Kidney tubule cell (primary cell): ENCODE measurements at places on chromosomes 1 and 21.

GRCh38 chr1:29569971-29570634 is 333.8 kb downstream of the PTPRU start:
- DNase-seq: peak; percentile 100

- DNase-seq: no peak
These were observed 4.5 kb downstream of the LAD1 start for GRCh38 chr1:201394591-201394990.

GRCh38 chr1:223363057-223363855 is 720 bp downstream of the SUSD4 start:
- no peak for DNase-seq

- peak; percentile 35 for DNase-seq
These were observed 541 bp upstream of the CD58 start for GRCh38 chr1:116571215-116571919.

GRCh38 chr1:87568005-87568404 is 239.3 kb downstream of the LMO4 start:
- no peak for DNase-seq

DNA sequence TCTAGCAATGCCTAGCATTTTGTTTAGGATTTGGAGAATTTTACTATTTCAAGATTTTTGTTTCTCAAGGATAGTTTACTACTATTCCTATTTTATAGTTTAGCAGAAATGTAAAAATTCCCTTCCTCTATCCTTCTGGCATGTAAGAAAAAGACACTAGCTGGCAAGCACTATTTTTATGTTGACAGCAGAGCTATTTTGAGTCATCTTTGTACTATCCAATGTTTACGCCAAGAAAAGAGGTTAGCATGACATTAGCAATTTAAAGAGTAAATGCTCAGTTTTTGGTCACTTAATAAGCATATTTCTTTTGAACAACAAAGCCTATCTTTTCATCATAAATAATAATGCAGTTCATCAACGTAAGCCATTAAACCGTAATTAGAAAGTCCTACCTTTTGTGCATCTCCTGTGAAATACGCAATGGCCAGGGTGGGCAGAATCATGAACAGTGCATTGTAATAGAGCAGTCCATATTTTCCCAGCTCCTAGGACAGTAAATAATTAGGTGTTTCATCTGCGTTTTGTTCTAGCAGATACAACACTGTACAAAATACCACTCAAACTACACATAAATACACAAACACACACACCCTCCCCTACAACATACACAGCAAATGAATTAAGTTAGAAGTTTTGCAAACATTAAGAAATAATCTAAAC is 12.0 kb downstream of the SLC35D1 start:
- DNase-seq: no peak

- DNase-seq: no peak
These were observed 6.0 kb upstream of the LCE1F start for GRCh38 chr1:152768847-152769533.

- DNase-seq: peak; percentile 28
These were observed 100.6 kb upstream of the ACTL8 start for GRCh38 chr1:17654519-17654918.

DNA sequence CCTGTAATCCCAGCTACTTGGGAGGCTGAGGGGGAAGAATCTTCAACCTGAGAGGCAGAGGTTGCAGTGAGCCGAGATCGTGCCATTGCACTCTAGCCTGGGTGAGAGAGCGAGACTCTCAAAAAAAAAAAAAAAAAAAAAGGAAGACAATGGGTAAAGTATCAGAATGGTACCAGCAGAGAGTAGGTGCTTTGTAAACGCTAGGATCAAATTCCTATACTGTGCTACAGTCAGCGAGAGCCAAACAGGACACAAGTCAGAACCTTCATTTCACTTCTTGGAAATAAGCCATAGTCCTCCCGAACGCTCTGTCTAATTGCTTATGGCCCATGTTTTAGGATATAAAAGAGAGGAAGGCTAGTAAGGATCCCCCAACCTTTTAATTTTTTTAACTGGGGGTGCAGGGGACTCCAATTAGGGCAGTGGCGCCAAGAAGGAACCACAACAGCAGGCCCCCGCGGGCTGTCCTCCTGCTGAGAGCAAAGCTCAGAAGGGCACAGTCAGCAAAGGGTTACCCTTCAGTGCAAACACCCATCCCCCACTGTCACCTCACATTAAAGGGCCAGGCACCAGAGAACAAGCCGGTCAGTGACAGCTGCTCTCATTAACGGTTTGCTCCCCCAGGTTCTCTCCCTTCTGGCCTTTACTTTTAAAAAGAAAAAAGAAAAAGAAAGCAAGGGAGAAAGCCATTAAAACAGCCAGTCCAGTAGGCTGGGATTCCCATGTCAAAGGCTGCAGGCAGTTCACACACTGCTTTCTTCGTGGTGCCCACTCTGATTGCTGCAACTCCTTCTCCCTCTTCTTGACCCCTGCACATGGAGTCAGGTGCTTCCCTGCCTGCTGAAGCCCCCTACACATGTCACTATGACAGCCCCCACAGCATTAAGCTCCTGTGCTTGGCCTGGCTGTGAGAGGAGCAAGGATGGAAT is 69.4 kb downstream of the PLPP3 start:
- no peak for DNase-seq

- DNase-seq: peak; percentile 70
These were observed 8.0 kb downstream of the PLXNA2 start for GRCh38 chr1:208235982-208236761.
